SK-MEL-5 (cell line): ENCODE measurements at places on chromosomes 1 and 21.

- DNase-seq = no peak
Measured at GRCh38 chr1:228045871-228046270, 36.6 kb upstream of the ARF1 start.

DNA sequence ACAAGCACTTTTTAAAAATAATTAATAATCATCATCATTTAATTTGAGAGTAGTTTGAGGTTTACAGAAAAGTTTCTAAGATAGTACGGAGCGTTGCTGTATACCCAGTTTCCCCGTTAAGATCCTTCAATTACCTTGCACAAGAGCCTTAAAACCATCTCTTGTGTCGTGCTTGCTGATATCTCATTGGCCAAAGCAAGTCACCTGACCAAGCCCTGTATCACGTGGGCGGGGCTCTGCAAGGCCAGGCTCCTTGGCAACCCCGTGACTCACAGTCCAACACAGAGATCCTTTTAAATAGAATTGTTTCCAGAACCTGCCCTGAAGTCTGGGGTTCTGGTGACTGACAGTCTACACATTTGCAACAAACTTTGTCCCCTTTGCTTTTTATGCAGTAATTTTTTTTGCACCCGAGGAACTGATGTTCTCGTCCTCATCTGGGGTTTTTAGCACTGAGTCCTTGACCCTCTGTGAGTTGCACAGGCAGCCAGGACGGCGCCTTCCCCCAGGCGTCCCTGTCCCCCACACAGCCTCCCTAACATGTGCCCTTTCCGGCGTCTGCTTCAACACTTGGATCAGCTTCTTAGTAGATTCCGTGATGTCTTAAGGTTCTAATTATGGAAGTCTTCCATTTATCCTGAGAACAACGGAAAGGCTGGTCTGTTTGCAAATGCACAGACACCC lies 183.3 kb upstream of the TMEM51 start:
- peak; percentile 72 for DNase-seq

DNA sequence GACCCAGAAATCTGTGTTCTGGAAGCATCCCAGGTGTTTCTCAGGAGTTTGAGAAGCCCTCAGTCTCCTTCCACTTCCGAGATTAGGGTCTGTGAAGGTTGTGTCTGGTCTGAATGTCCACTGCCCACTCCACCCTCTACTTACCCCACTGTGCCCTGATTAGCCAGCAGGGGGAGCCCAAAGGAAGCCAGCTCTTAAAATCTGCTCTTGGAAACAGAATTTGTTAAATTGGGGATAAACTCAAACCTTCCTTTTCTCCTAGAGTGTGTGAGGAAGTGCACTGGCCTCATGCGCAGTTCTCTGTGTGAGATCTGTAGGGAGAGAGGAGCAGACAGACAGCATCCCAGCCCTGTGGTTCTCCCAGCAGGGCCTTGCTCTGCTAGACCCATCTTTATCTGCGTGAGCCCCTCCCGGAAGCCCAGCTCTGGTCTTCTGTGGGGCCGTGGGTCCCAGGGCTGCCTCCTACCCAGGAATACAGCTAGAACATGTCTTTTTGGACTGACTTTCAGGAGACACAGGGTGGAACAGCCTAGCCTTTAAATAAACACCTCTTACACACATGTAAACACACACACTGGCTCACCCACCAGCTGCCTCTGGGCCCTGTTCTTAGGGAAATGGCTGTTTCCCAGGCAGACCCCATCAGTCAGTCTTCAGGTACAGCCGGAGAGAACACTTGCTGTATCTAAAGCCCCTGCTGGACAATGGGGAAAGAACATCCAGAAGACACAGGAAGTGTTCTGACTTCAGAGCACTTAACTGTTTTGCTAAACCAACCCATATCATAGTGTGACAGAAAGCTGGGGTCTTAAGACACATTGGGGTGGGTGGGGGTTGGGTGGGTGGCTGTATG lies 52.2 kb downstream of the SMYD2 start:
- DNase-seq = peak; percentile 60

DNA sequence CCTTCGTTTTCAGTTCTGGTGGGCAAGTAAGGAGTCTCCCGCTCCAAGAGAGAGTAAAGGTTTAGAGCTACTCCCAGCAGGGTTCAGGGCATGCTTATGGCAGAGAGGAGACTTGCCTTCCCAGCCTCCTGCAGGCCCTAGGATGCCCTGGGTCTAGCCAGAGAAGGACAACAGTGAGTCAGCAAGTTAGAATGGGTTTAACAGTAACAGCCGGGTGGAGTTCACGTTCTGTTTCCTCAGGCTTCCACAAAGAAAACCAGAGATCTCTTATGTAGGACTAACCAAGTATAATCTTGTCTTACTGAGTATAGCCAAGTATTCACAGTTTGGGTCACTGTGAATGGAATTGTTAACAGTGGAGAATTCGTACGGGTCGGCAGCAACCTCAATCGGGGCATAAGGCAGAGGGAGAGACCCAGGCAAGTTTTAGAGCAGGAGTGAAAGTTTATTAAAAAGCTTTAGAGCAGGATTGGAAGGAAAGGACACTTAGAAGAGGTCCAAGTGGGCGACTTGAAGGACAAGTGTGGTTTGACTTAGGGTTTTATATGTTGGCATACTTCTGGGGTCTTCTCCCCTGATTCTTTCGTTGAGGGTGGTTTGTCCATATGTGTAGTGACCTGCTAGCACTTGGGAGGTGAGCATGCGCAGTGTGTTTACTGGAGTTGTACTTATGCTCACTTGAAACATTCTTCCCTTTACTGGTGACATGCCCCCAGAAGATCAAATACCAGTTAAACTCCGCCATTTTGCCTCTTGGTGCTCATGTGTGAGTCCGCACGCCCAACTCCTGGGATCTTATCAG lies 4.5 kb downstream of the OVAAL start:
- DNase-seq = no peak

GRCh38 chr1:50415235-50416149 lies 7.8 kb downstream of the DMRTA2 start:
- no peak for DNase-seq

- no peak for DNase-seq
Measured at GRCh38 chr1:66211521-66211920, 322.4 kb upstream of the SGIP1 start.

- DNase-seq = no peak
Measured at GRCh38 chr1:235486321-235486720, 17.9 kb downstream of the B3GALNT2 start.

- no peak for DNase-seq
Measured at GRCh38 chr1:54936791-54937190, 43.6 kb upstream of the TMEM61 start.

GRCh38 chr1:147807405-147807804 lies 47.0 kb upstream of the GJA5 start:
- DNase-seq = no peak

- no peak for DNase-seq
Measured at GRCh38 chr21:41750532-41751151, 16.2 kb downstream of the RIPK4 start.

- peak; percentile 50 for DNase-seq
Measured at GRCh38 chr1:173503391-173503790, 26.3 kb downstream of the PRDX6 start.

DNA sequence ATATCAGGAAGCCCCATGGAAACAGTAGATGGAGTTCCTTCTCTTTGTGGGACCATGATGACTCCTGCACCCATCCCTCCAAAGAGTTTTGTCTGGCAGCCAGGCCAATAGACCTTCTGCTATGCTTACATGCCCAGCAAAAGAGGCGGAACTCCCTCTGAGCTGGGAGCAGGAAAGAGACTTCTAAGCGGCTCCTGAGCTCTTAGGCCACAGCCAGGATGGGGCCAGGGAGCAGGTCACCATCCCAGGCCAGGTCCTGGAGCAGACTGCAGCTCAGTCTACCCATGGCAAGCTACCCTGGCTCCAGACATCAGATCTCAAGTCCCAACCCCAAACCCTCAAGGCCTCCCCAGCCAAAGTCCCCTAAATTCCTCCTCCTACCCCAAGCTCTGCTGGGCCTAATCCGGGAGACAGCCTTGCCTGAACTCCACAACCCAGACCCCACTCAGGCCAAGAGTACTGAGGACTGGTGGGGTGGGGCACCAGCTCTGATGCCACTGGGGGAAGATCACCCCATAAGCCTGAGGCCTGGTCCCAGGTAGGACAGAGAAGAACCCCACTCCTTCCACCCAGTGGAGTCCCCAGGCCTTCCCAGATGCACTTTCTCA lies 387.9 kb downstream of the MATN1 start:
- DNase-seq = no peak

GRCh38 chr1:2042830-2043773 lies 7.1 kb upstream of the PRKCZ start:
- DNase-seq = no peak

DNA sequence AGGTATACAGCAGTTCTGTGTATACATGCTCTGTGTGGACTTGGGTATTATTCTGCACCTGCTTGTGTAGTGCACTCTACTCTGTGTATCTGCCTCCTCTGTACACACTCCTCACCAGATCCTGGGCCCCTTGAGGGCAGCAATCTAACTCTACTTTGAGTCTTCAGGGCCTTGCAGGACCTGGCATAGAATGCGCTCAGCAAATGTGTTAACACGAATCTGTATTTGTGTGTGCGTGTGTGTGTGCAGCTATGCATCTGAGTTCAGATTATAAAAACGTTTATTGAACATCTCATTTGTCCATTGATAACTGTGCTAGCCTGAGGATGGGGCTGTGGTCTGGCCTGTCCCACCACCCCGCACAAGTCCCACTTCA lies 3.9 kb upstream of the MEF2D start:
- DNase-seq = peak; percentile 36

GRCh38 chr1:164511001-164511705 lies 47.8 kb upstream of the PBX1 start:
- DNase-seq = no peak

GRCh38 chr1:30848130-30848529 lies 60.4 kb downstream of the SDC3 start:
- DNase-seq = no peak

- no peak for DNase-seq
Measured at GRCh38 chr1:212498283-212499040, 65.7 kb downstream of the NENF start.

GRCh38 chr1:31633117-31633516 lies 11.6 kb downstream of the PEF1 start:
- peak; percentile 56 for DNase-seq

DNA sequence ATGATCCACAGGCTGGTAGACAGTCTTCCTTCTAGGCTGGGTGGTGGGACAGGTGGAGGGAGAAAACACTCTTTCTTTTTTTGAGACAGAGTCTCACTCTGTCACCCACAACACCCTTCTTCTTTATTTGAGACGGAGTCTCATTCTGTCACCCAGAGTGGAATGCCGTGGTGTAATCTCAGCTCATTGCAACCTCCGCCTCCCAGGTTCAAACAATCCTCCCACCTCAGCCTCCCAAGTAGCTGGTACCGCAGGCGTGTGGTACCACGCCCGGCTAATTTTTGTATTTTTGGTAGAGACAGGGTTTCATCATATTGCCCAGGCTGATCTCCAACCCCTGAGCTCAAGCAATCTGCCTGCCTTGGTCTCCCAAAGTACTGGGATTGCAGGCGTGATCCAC lies 2.9 kb downstream of the GPR37L1 start:
- no peak for DNase-seq

- no peak for DNase-seq
Measured at GRCh38 chr1:148379697-148380096, 103.4 kb downstream of the PPIAL4G start.

- no peak for DNase-seq
Measured at GRCh38 chr1:66335125-66335524, 198.8 kb upstream of the SGIP1 start.

GRCh38 chr1:235199441-235199840 lies 38.4 kb upstream of the RBM34 start:
- DNase-seq = peak; percentile 74

DNA sequence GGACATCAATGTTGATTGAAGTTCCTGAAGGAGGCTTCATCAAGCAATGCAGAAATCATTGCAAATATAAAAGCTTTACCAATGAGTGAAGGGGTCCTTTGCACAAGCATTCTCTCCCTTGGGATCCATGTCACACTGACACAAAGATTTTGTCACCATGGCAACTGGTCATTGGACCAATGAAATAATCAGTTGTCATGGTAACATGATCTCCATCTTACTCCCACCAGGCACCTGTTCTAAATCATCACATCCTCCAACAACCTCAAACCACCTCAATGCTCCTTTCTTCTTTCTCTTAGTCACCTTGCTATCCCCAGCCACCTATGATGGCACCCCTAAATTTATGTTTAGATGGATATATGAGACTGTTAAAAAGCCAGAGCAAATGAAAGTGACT lies 13.5 kb upstream of the FOXJ3 start:
- DNase-seq = no peak

- DNase-seq = no peak
Measured at GRCh38 chr1:9281908-9282695, 10.6 kb upstream of the SPSB1 start.

- DNase-seq = no peak
Measured at GRCh38 chr1:112268408-112268807, 127.6 kb upstream of the CTTNBP2NL start.

DNA sequence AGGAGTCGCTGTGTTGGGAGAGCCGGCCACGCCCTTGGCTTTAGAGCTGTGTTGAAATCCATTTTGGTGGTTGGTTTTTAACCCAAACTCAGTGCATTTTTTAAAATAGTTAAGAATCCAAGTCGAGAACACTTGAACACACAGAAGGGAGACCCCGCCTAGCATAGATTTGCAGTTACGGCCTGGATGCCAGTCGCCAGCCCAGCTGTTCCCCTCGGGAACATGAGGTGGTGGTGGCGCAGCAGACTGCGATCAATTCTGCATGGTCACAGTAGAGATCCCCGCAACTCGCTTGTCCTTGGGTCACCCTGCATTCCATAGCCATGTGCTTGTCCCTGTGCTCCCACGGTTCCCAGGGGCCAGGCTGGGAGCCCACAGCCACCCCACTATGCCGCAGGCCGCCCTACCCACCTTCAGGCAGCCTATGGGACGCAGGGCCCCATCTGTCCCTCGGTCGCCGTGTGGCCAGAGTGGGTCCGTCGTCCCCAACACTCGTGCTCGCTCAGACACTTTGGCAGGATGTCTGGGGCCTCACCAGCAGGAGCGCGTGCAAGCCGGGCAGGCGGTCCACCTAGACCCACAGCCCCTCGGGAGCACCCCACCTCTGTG lies 4.7 kb downstream of the C1orf35 start:
- no peak for DNase-seq

DNA sequence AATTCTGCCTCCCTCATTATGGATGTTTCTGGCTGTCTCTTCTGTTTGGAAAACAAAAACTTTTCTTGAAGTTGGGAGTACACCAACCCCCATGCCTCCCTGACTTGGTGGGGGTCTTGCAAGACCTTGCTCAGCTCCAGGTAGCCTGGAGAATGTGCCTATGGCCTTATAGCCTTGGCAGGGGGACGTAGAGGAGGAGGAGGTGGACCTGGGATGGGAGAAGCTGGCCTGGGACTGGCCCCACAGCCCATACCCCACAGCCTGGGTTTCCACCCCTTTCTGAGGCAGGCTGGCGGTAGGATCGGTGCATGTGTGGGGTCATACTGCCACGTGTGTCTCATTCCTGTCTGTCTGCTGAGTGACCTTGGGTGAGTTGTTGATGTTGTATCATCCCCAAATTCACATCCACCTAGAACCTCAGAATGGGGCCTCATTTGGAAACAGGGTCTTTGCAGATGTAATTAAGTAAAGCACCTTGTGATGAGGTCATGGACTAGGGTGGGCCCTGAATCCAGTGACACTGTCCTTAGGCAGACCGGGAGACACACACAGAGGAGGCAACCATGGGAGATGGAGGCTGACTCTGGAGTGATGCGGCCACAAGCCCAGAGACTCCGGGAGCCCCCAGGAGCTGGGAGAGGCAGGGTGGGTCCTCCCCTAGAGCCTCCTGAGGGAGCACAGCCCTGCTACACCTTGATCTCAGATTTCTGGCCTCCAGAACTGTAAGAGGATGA lies 18.5 kb downstream of the OBSCN start:
- DNase-seq = no peak

- DNase-seq = no peak
Measured at GRCh38 chr1:159493354-159493753, 42.5 kb downstream of the OR10J5 start.

GRCh38 chr1:114723915-114724314 lies 7.3 kb upstream of the NRAS start:
- DNase-seq = no peak
